ENCODE measurements at places on chromosomes 13 and 19.

DNA sequence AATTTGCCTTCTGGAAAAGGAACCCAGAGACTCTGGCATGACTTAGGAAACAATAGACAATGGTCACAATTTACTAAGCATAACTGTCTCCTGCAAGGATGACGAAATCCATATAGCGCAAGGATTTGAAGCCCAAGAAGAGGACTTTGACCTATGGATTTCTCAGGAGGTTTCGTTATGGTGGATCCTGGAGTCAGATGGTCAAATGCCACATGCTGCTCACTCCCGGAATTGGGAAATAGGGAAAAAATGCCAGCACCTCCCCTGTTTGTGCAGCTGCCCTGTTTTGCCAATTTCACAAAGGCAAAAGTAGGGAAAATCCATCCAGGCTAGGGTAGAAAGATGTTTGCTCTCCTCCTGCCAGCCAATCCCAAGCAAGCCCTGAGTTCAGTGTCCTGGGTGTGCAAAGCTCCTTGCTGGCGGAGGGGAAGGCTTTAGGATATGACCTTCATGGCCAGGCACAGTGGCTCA lies 23.4 kb downstream of the RDH8 start:
- no peak for DNase-seq

DNA sequence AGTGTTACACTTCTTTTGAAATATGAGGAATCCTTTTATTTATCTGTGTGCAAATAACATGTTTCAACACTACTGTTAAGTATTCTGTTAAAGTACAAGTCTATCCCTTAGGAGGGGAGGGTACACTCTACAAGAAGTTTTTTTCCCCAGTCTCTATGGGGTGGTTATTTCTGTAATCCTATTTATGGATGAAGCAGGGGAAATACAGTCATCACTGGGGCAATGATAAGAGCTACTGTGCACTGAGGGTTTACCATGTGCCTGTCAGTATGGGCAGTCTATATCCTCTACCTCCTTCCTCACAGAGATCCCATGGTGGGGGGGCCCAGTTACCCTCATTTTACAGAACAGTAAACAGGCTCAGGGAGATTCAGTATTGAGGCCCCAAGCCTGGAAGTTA lies 16.6 kb upstream of the TRIM13 start:
- DNase-seq, result no peak

- no peak for DNase-seq
Measured at GRCh38 chr13:93674337-93674755, 447.7 kb downstream of the GPC6 start.

GRCh38 chr13:74153316-74153715 lies 19.1 kb upstream of the KLF12 start:
- no peak for DNase-seq

DNA sequence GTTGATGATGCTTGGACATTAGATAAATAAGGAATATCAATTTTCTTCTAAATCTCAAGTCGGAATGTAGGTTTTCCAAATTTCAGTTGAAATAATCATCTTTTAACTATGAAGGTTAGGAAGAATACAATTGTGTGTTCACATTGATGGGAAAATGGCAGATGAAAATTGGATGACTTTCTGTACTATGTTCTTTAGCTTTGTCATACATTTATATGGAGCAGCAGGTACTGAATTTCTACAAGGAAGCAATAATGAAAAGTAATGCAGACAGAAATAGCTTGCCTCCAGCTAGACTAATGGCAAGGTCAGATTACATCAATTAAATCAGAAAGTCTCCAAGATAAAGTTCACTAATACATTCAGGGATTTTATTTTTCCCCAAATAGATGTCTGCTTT lies 1423.7 kb upstream of the PCDH20 start:
- DNase-seq, result no peak

GRCh38 chr19:7874897-7875273 lies 695 bp upstream of the PRR36 start:
- no peak for DNase-seq

GRCh38 chr13:112446867-112447266 lies 70.7 kb downstream of the SPACA7 start:
- DNase-seq, result no peak

GRCh38 chr13:79831556-79831955 lies 350.6 kb downstream of the NDFIP2 start:
- DNase-seq, result no peak

- no peak for DNase-seq
Measured at GRCh38 chr13:55573565-55573964, 1567.2 kb upstream of the PRR20A start.

DNA sequence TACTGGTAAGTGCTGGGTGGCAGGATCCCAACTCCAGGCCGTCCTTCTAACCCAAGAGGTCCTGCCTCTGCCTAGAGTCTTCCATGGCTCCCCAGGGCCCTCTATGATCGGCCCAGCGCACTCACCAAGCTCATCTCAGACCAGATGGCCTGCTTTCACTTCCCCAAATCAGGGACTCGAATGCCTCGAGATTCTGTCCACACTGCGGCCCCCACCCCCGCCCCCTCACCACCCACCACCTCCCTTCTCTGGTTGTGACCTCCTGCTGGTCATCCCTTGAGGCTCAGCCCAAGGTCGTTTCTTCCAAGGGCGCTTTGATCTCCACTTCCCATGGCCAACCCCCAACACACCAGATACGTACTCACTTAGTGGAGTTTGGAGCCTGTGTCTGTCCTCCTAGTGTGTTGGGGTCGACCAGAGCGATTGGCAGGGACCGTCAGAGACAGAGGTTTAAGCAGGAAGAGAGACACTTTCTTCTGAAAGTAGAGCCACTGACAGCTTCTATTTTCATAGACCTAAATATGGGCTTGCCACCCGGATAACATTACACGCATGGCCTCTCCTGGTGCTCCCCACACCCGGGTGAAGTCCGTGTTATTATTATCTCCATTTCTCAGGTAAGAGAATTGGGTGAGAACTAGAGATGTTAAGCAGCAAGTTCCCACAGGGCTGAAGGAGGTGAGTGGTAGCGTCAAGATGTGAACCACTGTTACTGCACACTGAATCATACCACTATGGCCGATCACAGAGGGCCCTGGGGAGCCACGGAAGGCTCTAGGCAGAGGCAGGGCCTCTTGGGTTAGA lies at the start of gene FCER2:
Gene FCER2 (minus strand): TSS at position 478 of the 804 bp plus-strand sequence. CDS start 2,371 bp downstream, outside the sequence.
- no peak for DNase-seq

DNA sequence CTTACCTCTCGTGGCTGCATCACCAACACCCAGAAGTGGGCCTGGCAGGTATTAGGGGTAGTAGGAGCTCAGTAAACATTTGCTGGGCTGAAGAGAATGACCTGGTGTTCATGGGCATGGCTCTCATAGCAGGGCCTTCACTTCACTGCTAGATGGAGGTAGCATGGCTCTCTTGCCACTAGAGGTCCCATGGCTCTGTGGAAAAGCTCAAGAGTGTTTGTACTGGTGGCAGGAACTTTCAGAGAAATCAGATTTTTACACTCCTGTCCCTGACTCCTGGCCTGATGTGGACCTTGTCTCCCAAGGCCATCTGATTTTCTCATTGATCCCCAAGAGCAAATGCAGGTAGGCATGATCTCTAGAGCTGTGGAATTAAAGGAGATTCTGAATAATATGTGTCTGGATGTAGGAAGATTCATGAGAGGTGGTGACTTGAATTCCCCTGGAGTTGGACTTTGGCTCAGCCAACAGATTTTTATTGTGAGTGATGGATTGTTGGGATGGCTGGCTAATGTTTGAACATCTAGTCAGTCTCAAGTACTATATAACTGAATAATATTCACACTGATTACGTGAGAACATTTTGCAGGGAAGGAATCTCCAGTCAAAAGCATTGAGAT lies 5.7 kb downstream of the ZNF574 start:
- DNase-seq, result peak; percentile 12
